Lung microvascular endothelial cell (primary cell): ENCODE measurements at places on chromosomes 1 and 21. TPM values are rescaled to one million over a fixed set of nuclear protein-coding genes. Genes with fewer than 3 reads are reported as not detected.

The CELSR2 gene
- 0.65 and 0.79 TPM in 2 replicates for total RNA-seq

The RIPK4 gene
- under 0.01 and 1.1 TPM in 2 replicates for total RNA-seq

The GBP6 gene
- not detected in 2 replicates for total RNA-seq

The TMEM200B gene
- total RNA-seq: 0.20 and 0.22 TPM in 2 replicates

The POU2F1 gene
- total RNA-seq: 3.7 and 4.0 TPM in 2 replicates

The NENF gene
- total RNA-seq: 2.4 and 11.8 TPM in 2 replicates

The SMIM1 gene
- 0.20 and 0.87 TPM in 2 replicates for total RNA-seq

The CFAP57 gene
- total RNA-seq: 0.20 and 0.22 TPM in 2 replicates

The TRAPPC10 gene
- total RNA-seq: 14.6 and 26.4 TPM in 2 replicates

The KLHDC8A gene
- total RNA-seq: not detected in 2 replicates

The SLC45A3 gene
- 20.3 and 64.7 TPM in 2 replicates for total RNA-seq

The SMPDL3B gene
- total RNA-seq: 0.22 and 0.60 TPM in 2 replicates

The RAB7B gene
- not detected in 2 replicates for total RNA-seq

The LIN28A gene
- not detected in 2 replicates for total RNA-seq

The EPHA8 gene
- total RNA-seq: not detected in 2 replicates

The RRP1 gene
- 11.1 and 13.9 TPM in 2 replicates for total RNA-seq
